ENCODE measurements at places on chromosomes 16 and 17.

DNA sequence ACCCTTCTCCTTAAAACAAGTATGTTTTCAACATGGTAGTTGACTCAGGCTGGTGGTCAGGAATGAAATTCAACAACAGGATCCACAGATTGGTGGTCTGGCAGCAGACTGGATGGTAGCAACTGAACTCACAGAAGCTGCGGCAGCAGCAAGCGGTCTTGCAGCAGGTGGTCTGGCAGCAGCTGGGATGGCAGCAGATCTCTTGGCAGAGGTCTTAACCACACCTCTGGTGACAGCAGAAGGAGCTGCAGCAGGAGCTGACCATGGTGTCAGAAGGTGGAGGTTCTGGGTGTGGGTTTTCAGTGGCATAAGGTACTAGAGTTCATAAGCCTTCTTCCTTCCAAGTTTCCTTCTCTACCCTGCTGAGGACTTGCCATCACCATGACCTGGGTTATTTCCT, 2.2 kb upstream of the KRTAP4-1 start:
- DNase-seq: no peak

- no peak for DNase-seq
These were observed at the start of gene UNC45B for GRCh38 chr17:35147375-35147905. Gene UNC45B, plus strand, starts transcription at chr17:35147817. Its CDS starts 447 bp downstream, at chr17:35148264.

GRCh38 chr17:48586355-48587258, 3.4 kb downstream of the HOXB3 start:
- no peak for DNase-seq

DNA sequence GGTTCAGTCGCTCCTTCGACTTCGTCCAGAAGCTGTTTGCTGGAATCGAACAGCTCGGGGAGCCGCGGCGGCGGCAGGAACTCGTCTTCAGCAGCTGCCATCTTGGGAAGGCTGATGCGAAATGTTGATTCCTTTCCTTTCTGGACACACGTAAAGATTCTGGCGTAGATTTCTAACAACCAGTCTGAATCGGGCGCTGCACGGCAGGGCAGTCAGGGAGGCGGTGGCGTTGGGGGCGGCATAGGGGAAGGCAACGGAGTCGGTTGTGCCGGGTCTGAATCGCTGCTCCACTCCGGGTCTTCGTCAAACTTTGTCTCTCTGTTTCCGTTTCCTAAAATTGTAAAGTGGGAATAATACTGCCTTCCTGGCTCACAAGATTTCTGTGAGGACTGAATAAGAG, 30.3 kb downstream of the TEX14 start:
- no peak for DNase-seq

GRCh38 chr16:10812312-10813098, 6.1 kb downstream of the TVP23A start:
- peak; percentile 54 for DNase-seq

GRCh38 chr17:42676424-42677011, at the start of gene PLEKHH3:
Gene PLEKHH3, minus strand, starts transcription at chr17:42676994. Its CDS starts 431 bp downstream, at chr17:42676563.
- DNase-seq: no peak

DNA sequence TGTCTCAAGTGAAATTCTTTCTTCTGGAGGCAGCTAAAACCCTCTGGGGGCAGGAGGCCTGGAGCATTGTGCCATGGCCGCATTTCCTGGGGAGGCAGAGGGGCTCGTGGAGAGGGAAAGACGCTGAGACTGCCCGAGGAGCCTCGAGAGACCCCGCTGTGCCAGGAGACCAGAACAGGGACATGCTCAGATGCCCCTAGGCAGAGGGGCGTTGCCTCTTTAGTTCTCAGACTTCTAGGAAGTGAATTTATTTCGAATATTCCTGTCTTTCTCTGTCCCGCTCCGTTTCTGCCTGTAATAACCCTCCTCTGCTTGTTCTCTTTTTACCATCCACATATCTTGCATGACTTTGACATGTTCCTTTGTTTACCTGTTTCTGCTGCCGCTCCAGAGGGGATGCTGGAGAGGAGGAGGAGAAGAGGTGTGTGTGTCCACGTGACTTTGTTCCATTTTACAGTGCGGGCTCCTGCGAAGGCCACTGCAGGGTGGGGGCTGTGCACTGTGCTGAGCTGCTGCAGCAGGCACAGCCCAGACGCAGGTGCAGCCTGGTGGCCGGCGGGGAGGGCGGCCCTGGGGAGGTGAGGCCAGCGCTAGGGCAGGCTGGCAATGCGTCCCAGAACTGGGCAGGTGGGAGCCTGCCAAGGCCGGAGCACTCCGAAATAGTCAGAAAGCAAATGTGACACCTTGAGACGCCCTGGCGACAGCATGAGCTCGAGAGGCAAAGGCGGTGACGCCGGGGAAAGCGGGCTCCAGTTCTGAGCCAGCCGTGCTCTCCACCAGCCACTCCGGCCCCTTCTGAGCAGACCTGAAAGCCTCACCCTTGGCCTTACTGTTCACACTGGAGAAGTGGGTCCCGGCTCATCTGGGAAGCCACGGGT, 29.9 kb downstream of the CIBAR2 start:
- no peak for DNase-seq

GRCh38 chr17:50447870-50448595, 20.6 kb downstream of the CHAD start:
- no peak for DNase-seq

DNA sequence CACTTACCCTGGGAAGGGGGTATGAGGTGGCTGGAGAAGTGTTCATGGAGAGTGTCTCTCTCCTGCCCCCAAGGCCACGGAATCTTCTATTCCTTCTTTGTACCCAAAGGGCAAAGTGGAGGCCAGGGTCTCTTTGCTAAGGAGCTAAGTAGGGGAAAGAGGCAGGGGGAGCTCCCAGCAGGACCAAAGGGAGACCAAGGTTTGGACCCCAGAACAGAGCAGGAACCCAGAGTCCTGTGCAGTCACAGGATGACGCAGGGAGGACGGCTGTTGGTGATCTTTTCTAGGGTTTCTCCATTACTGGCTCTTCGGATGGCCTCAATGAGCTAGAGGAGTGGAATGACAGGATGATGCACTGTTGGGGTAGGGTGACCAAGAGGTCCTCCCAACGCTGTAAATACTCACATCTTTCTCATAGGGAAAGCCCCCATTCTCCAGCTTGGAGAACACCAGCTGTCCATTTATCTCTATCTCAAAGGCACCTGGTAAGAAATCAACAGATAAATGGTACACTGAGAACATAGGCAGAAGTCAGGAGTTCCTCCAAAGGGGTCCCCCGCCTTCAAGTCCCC, 966 bp downstream of the MIEN1 start:
- no peak for DNase-seq

- DNase-seq: no peak
These were observed 33.3 kb downstream of the TRIM25 start for GRCh38 chr17:56880571-56880970.

GRCh38 chr16:84913315-84913714, 93.5 kb downstream of the CRISPLD2 start:
- DNase-seq: no peak

- DNase-seq: no peak
These were observed 20.4 kb upstream of the CYTH1 start for GRCh38 chr17:78802459-78802858.

GRCh38 chr17:78879635-78880186, 23.3 kb downstream of the CEP295NL start:
- peak; percentile 60 for DNase-seq

DNA sequence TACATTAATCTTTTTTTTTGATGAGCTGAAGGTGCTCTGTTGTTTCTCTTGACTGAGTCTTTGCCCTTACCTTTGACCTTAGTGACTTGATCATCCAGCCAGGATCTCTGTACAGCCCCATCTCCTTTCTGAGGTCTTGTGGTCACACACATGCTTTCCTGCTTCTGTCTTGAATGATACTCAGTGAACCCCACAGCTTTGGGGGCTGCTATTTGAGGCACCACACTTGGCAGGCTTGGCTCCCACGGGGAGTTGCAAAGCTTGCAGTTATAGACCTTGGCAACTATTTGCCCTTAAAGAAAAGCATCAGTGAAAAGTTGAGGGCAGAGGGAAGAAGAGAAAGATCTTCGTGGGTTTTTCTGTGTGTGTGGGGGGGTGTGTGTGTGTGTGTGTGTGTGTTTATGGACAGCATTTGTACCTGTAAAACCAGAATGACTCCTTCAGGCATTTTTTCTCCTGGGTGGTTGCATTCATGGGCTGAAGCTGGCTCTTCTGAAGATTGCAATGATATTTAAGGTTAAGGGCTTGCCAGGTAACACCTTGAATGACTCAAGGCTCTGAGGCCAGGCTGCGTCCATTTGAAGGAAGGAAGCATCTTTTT, 101.6 kb downstream of the MSI2 start:
- DNase-seq: no peak

- DNase-seq: no peak
These were observed 9.1 kb downstream of the MYH11 start for GRCh38 chr16:15847611-15848175.

DNA sequence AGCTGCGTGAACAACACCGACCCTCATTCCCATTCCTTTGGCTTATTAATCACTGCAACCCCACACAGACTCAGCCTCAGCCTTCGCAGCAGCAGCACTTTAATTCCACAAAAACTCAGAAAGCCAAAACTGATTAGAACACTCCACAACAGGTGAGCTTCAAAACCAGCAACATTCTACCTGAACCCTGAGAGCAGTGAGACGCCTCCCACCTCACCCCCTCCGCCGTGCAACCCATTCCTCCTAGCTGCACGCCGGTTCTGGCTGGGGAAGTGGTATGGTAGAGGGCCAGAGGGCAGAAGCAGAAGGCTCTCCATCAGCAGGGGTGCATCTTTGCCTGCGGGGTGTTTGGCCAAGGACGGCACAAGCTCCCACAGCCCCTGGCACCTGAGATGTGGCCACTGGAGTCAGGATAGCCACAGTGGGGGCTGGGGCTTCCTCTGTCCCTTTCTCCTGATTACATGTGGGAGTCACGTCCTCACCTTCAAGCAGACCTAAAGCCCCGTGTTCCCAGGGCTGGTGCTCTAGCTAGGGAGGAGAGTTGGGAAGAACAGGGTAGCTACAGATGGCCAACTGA, 1.6 kb downstream of the BORCS6 start:
- DNase-seq: no peak

- DNase-seq: no peak
These were observed 6.1 kb downstream of the PYCARD start for GRCh38 chr16:31196324-31197088.

GRCh38 chr17:5035315-5035714, at the start of gene SLC52A1:
Gene SLC52A1, minus strand, starts transcription at chr17:5035426. Its CDS starts 820 bp downstream, at chr17:5034606.
- DNase-seq: no peak

DNA sequence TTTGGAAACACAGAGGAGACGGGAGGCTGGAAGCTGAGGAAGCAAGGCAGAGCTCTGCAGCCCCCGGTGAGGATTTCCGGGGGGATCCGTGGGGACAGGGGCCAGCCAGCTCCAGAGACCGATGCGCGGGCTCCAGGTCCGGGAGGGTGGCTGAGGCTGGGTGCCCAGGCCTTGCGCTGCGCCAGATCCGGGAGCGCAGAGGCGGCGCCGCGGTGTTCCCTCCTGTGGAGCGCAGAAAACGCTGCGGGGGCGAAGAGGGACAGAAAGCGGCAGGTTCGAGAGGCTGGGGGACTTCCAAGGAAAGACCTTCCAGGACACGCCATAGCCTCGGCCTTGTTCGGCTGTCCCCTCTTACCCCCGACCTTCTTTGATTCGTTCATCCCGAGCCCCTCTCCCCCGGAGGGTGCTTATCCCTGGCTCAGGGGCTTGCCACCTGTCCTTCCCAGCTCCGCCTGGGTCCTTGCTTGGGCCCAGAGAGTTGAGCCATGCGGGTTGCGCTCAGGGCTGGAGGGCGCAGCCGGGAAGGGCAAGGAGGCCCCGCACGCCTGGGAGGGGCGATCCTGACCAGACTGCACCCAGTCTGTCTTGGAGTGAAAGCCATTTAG, 697 bp upstream of the SHISA9 start:
- DNase-seq: no peak

DNA sequence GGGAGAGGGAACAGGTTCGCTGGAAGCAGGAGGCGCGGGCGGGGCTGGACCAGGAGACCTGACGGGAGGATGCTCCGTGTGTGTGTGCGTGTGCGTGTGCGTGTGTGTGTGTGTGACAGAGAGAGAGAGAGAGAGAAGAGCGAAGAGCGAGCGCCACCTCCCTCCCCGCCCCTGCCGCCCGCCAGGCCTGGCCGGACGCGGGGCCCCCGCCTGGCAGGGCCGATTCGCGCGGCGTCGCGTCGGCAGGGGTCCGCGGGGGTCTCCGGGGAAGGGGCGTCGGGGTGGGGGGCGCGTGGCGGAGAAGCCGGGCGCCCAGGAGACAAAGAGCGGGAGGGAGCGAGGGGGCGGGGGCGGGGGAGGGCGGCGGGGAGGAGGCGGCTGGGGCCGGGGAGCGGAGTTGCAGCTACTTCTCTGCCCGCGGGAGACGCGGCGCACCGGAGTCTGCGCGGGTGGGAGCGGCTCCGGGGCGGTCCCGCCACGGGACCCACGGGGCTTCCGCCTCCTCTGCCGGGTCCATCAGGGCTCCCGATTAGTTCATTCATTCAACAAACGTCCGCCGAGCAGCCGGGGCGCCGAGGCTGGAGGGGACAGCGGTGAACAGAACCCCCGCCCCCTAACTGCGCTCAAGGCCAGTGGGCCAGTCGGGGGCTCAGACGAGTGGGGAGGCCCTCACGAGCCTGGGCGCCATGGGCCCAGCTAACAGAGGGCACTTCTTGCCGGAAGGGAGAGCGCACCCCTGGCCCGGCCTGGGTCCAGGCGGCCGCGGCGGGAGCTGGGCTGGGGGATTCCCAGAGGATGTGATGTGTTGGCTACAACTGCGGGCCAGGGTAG, at the start of gene SAMD14:
Gene SAMD14 (minus strand): TSS at position 433 of the 831 bp plus-strand sequence. CDS start 5,201 bp downstream, outside the sequence.
- peak; percentile 57 for DNase-seq

DNA sequence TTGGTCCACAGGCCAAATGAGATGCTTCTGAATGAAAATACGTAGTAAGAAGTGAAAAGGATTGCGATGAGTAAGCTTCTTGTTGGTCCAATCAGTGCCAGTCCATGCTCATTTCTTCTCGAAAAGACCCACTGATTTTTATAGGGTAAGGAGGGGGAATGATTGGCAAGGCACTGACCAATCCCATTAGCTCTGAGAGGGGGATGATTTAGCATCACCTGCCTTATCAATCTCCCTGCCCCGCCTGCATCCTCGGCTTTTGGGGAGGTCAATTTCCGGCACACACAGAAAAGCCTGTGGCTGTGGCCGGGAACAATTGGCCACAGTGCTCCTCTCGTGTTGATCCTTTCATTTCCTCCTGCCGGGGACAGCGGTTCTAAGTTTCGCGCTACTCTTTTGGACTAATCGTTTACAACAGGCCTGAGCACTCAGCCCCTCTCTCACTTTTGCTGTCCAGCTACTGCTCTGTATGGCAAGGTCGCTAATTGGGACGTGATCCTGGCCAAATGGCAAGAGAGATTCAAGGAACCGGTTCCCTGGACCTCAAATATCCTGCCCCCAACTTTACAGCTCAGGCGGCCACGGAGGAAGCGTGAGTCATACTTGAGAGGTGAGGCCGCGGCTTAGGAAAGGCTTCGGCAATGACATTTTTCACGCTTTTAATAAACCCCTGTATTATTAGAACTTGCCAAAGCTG, 43.1 kb downstream of the TBX4 start:
- no peak for DNase-seq

GRCh38 chr17:45052052-45052772, 780 bp upstream of the DCAKD start:
- peak; percentile 42 for DNase-seq

GRCh38 chr16:56700195-56700594, 17.9 kb downstream of the MT1X start:
- no peak for DNase-seq

GRCh38 chr17:60129164-60129563, 20.6 kb upstream of the CA4 start:
- no peak for DNase-seq

GRCh38 chr16:88022076-88023042, 71.1 kb downstream of the BANP start:
- no peak for DNase-seq
